ENCODE measurements at places on chromosomes 1 and 21.

DNA sequence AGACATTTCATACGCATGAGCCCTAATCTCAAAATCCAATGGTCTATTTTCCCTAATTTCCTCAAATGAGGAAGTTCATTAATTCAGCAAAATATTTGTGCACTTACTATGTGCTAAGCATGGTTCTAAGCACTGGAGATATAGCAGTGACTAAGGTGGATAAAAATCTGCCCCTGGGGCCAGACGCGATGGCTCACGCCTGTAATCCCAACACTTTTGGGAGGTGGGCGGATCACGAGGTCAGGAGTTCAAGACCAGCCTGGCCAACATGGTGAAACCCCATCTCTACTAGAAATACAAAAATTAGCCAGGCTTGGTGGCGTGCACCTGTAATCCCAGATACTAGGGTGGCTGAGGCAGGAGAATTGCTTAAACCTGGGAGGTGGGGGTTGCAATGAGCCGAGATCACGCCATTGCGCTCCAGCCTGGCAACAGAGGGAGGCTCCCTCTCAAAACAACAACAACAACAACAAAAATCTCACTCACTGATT, 4.3 kb upstream of the MIIP start:
- DNase-seq, result no peak

GRCh38 chr1:222786121-222786520, 28.7 kb upstream of the DISP1 start:
- DNase-seq, result no peak

GRCh38 chr21:42575111-42575510, 61.5 kb downstream of the SLC37A1 start:
- no peak for DNase-seq

DNA sequence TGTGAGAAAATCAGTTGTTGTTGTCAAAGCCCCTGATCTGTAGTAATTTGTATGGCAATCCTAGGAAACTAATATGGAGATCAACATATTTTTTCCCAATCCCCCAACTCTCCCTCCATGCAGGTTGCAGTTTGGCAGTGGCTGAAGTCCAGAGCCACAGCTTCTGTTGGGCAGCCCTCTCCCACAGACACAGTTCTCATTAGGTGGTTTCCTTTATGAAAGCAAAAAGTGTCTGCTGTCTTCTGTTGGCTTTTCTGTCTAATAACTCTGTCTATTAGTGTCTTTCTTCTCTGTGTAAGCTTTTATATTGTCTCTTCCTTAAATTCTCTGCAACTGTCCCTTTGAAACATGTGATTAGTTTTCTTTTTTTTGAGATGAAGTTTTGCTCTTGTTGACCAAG, 914.3 kb upstream of the NCAM2 start:
- DNase-seq, result no peak

DNA sequence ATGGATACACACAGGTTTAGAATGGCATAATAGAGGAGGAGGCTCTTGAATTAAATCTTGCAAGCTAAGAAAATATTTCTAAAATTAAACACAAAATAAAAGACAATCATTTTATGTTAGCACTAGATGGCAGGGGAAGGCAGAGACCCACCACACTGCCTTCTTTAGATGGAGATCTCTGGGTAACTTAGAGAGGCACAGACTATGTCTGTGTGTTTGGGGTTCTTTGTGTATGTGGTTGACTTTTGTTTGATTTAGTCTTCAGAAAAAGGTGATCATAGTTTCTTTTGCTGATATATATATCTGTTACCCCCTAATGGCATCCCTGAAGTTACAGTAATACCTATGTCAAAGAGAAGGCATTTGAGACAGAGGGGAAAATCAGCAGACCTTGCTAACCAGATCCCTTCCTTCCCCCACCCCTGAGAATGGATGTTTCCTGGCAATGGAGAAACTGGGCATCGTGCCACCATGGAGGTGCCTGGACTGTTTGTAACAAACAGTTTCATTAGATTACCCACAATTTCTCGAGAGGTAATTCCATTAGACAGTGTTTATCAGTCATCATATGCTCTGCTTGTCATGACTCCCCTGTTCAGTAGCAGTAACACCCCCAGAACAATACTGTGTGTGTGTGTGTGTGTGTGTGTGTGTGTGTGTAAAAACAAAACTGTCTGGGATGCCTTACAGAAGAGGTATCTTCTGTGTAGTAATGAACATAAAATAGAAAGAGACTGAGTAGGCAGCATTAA, 228.3 kb upstream of the DEPDC1 start:
- no peak for DNase-seq

DNA sequence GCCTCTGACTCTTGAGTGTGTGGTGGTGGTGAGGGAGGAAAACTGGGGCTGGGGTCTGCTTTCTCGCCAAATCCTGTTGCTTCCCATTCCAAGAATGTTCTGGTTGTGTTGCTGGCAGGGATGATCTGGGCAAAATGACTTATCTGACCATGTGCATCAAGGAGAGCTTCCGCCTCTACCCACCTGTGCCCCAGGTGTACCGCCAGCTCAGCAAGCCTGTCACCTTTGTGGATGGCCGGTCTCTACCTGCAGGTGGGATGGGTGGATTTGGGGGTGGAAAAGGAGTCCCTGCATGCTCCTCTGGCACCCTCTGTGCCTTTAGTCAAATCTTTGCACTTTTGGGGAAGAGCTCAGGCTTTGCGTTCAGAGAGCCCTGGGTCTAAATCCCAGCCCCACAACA, 18.1 kb downstream of the CYP4B1 start:
- no peak for DNase-seq

DNA sequence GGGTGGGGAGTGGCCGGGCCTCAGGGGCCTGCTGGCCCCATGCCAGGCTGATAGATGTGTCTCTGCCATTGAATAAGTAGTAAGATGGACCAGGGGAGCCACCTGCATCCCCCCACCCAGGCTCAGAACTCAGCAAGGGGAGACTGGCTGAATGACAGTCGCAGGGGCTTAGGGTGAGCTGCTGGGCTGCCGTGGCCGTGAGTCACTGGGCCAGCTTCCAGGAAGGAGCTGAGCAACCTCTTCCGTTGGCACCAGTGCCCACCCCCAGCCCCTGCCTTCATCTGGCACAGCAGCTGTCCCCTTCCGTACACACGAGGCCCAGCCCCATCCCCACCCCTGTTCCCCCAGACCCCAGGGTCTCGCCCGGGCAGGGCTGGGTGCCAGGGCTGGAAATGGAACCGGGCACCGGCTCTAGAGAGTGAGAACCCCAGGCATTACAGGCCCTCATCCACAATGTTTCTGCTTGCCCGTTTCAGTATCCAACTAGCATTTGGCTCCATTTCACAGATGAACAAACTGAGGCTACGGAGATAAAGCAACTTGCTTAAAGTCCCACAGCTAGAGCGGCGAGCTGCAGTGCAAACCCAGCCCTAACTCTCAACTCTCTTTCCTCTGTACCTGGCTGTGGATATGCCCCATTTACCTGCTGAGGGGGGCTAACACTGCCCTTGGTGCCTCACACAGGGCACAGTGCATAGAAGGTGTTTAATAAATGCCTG, 10.2 kb downstream of the WNT4 start:
- peak; percentile 59 for DNase-seq

- DNase-seq, result peak; percentile 70
Observed at GRCh38 chr1:162003830-162004215, 19.8 kb downstream of the OLFML2B start.

- no peak for DNase-seq
Observed at GRCh38 chr1:247400685-247401084, 15.3 kb upstream of the NLRP3 start.

GRCh38 chr1:212149566-212149965, 114.0 kb downstream of the DTL start:
- no peak for DNase-seq

- DNase-seq, result no peak
Observed at GRCh38 chr1:28039341-28039740, 49.1 kb downstream of the EYA3 start.

- no peak for DNase-seq
Observed at GRCh38 chr1:172405912-172406311, 14.6 kb upstream of the C1orf105 start.

- DNase-seq, result peak; percentile 70
Observed at GRCh38 chr1:193971595-193971994, 785.2 kb upstream of the B3GALT2 start.

DNA sequence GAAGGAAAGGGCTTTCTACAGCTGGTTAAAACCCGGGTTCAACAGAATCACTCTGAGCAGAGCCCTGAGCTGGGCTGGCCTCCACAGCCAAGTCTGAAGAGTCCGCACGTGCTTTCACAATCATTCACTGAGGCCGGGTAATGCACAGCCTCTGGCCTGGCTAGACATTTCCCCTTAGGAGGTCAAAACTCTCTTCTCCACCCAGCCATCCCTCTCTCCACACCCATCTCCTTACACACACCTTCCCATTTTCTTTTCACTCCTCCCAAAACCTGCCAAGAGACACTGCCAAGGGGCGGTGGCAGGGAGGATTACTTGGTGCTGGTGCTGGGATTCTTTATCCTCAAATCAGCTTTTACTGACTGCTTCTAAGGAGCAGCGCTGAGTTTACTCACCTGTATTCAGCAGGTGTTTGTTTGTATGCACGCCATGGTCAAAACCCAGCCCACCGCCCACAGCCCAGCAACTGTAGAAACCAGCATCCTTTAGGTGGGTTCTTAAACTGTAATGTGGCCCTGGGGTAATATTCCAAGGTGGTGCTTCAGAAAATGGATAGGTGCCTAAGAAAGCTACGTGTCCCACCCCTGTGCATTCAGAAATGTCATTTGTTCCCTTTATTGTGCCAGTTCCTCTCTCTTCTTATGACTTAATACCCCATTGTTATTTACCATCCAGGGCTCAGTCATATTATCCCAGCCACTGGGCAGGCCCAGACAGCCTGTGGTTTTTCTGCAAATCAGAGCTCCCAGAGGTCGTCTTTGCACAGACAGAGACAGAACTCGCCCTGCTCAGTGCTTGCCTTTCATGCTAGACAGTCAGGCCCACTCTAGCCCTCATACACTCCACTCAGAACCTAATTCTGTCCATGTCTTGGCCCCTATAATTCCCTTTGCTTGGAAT, 80.2 kb downstream of the ADSS2 start:
- DNase-seq, result no peak

DNA sequence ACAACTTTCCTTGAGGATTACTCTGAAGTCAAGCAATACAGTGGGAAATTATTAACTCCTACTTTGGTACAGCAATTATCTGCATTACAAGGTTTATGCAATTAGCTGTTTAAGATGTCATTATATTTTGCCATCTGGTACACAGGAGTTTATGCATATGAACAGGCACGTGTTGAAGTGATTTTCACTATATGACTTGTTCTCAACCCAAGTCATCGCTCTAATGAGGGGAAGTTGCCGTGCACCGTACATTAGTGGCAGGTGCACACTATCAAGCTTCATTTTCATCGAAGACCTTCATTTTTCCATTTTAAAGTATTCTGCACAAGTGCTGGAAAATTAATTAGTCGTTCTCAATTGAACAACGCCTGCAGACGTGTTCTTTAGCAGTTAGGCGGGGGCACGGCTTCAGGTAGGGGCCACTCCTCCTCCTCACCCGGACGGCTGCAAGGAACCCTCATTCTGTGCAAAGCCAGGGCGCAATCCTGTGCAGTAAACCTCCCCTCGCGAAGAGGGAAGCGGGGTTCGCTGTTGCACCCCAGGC, 39.8 kb upstream of the NFIA start:
- DNase-seq, result no peak

DNA sequence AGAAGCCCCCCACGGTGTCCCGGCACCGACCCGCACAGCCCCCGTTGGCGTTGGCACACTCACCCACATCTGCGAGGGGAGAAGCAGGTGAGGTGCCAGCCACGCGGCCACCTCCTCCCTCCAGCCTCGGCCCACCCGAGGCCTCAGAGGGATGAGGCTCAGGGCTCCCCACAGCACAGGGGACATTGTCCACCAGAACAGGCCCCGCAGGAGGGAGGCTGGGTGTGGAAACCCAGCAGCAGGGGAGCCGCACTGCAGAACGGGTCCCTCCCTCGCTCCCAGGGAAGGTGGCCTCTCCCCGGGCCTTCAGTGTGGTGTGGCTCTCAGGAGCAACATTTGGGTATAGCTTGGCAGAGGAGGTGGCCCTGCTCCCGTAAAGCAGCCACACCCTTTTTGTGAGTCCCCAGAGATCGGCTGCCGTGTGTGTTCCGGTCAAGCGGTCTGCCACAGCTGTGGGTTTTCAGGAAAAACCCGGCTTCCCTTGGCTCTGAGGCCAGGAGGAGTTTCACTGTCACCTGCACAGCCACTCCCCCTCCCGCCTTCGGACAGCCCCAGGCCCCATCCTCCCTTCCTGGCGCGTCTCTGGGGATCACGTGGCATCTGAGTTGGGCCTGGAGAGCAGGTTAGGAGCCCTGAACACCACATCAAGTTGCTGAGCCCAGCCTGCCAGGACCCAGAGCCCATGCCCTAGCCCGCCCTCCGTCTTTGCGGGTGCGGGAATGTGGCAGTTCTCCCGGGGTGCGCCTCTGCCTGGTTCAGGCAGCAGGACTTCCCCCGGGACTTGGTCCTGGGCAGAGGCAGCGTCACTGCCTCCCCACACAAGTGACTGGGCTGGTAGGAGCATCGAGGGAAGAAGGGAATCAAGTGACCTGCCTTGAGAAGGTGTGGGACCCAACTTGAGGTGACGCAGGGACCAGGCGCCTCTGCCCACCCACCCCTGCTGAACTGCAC, 64.0 kb downstream of the MEGF6 start:
- peak; percentile 20 for DNase-seq

- no peak for DNase-seq
Observed at GRCh38 chr1:219478811-219479210, 134.1 kb downstream of the ZC3H11B start.

- no peak for DNase-seq
Observed at GRCh38 chr1:180187626-180188025, 33.0 kb downstream of the QSOX1 start.

GRCh38 chr1:109821831-109822745, 58.4 kb upstream of the EPS8L3 start:
- peak; percentile 96 for DNase-seq

DNA sequence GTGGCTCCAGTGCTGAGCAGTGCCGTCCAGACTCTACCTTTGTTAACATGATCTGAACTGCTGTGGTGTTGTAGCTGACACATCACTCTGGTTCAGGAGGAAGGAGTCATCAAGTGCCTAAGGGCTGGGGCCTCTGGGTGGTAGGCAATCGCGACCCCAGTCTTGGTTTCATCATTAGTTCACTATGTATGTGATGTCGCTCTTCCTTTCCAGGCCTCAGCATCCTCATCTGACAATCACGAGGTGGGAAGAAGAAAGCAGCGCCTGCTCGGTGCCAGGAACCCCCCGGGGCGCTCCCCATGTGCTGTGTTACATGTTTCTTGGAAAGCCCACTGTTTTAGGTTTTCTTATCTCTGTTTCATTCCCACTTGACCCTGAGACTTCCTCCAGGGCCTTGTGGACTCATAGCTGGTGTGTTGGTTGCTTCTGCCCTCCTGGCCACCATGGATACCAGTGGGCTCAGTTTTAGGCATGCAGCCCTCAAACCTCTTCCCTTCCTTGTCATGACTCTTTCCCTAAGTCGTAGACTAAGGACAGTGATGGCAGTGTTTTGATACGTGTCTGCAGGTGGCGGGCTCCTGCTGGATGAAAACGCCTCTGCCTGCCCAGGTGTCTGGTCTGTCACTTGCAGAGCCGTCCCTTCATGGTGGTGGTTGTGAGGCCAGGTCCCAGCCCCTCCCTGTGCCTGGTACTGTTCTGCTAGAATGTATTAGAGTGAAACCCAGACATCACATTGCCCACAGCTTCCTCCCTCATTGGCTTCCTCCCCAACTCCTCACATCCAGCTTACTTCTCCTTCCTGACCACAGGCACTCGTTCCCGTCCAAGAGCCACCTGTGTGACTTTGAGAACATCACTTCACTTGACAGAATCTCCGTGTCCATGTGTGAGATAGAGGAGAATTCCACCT, 17.2 kb upstream of the FOXO6 start:
- DNase-seq, result no peak

Measured in RCC 7860 (cell line).